ENCODE measurements at places on chromosomes 5 and 9.

DNA sequence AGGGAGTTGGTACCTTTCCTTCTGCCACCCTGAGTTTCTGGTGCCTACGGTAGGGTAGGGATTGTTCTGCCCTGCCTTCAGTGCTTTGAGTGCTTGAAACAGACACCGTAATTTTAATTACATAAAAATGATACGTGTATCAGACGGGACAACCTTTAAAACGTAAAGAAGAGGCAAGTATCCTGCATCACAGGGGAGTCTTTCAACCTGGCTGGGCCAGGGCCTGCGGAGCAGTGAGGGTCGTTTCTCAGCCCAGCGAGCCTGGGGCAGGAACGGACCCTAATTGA lies 483 bp upstream of the DAB2IP start:
- no peak for DNase-seq

DNA sequence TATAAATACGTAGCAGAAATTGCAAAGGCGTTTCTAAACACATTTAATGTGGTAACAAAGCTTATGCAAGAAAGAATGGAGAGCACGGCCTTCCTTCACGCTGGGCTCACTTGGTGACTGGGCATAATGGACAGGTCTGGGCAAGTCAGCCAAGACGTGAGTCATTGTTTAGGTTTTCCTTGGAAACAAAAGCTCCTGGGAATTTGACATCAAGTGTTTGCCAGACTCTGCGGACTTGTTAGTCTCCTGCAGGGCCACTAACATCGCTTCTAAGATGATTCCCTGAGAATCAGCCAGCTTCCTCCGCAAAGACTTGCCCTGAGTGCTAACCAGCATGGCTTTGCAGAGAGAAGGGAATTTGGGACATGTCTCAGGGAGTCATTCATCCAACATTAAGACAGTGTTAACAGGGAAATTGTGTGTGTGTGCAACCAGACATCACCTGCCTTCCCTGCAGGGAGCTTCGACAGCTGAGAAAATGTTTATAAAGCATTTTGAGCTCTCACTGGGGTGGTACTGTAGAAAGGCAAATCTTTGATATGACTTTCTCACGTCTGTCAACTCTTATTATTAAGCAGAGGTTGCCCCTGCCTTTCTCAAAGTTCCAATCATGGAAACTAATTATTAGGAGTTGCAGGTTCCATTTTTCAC lies 182.5 kb downstream of the NTRK2 start:
- DNase-seq: no peak

GRCh38 chr5:143708672-143709071 lies 103.3 kb upstream of the HMHB1 start:
- no peak for DNase-seq

- DNase-seq: no peak
These were observed 26.2 kb downstream of the PPARGC1B start for GRCh38 chr5:149756354-149756753.

DNA sequence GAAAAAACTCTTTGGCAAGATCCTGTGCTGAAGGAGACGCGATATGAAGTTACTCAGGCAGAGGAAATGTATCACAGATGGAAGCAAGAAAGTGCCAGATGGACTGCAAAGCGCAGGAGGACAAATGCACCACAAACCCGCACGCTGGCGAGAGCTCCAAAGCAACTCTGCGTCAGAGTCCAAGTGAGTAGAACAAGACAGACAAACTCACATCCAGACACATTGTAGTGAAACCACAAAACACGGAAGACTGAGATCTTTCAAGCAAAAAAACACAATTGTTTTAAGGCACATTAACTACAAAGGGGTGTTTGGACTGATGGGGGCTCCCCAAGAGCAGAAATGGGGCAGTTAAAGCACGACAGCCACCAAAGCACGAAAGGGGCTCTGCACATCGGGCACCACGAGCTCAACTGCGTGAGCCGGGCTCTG lies 39.2 kb upstream of the NKD2 start:
- no peak for DNase-seq

- no peak for DNase-seq
These were observed 15.9 kb upstream of the RUFY1 start for GRCh38 chr5:179534431-179534830.

Data from stimulated activated CD8-positive, alpha-beta memory T cell treated with anti-CD3 and anti-CD28 coated beads, Interleukin-4, amount 100 ng/mL, for 24 hours (primary cell).